ENCODE measurements at places on chromosomes 11 and 22. TPM values are rescaled to one million over a fixed set of nuclear protein-coding genes. Genes with fewer than 3 reads are reported as not detected.

Gene KCNQ1OT1
- 0.32 TPM for total RNA-seq

Gene SYT8
- total RNA-seq = not detected

Gene SORL1
- 0.38 TPM for total RNA-seq

Gene DEFB131B
- total RNA-seq = not detected

Gene CNIH2
- total RNA-seq = not detected

Gene GPR137
- 17.1 TPM for total RNA-seq

Gene BBS1
- total RNA-seq = 12.5 TPM

Gene BIK
- 2.0 TPM for total RNA-seq

Gene OR8D4
- total RNA-seq = not detected
